Left renal cortex interstitium (tissue), 4 donors: ENCODE measurements at places on chromosomes 6 and 20. TPM values are rescaled to one million over a fixed set of nuclear protein-coding genes. Genes with fewer than 3 reads are reported as not detected.

DNA sequence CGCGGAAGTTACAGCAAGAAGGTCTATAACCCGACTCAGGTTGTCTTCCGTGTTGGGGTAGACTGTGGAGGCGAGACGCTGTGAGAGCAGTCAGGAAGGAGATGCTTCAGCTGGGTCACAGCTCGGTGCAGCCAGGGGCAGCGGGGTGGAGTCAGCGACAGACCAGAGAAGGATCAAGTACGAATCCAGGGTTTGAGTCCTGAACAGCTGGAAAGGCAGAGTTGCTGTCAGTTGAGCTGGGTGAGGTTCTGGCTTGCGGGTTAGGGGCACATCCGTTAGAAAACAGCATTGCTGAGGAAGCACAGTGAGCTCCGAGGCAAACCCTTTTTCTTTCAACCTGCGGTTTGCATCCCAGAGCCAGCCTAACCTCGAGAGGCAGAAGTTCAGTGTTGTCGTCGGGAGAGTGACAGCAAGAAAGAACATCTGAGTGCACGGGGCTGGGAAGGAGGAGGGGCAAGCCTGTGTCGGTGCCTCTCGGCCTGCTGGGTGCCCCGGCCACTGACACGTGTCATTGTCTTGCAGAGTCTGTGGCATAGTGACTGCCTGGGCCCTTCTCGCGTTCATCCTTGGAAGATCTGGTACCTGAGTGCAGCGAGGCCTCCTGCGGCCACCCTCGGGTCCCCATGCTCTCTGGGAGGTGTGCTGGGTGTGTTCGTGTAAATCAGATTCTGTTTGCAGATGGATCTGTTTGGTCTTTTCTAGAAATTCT, 20.0 kb downstream of the PNLDC1 start:
- no peak for DNase-seq

GRCh38 chr20:3358676-3359340, 48.7 kb downstream of the DNAAF9 start:
- no peak for DNase-seq

- DNase-seq, result no peak
Observed at GRCh38 chr20:43525021-43525420, 17.5 kb downstream of the L3MBTL1 start.

Gene PLCB4
- polyA plus RNA-seq, result 14.8 TPM
